ENCODE measurements at places on chromosomes 7 and 10.

DNA sequence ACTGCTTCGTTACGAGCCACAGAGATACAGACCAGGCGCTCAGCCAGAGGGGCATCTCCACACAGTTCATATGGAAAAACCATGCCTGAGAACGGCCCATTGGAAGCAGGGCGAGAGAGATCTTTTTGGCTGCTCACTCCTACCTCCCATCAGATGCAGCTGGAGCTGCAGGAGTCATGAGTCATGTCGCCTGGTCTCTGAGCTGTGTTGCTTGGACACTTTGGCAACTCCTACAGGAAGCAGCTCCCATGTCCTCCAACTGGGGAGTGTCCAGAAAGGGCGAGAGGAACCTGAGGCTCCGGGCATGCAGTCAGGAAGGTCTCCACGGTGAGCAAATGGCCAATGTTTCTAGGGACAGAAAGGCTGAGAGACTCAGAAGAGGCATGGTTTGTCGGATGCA lies 24.9 kb downstream of the INSIG1 start:
- no peak for ATAC-seq

- no peak for ATAC-seq
These were observed 147.8 kb upstream of the GPR22 start for GRCh38 chr7:107322015-107322414.

GRCh38 chr10:94000638-94001415 lies 7.1 kb downstream of the PLCE1 start:
- ATAC-seq = no peak

DNA sequence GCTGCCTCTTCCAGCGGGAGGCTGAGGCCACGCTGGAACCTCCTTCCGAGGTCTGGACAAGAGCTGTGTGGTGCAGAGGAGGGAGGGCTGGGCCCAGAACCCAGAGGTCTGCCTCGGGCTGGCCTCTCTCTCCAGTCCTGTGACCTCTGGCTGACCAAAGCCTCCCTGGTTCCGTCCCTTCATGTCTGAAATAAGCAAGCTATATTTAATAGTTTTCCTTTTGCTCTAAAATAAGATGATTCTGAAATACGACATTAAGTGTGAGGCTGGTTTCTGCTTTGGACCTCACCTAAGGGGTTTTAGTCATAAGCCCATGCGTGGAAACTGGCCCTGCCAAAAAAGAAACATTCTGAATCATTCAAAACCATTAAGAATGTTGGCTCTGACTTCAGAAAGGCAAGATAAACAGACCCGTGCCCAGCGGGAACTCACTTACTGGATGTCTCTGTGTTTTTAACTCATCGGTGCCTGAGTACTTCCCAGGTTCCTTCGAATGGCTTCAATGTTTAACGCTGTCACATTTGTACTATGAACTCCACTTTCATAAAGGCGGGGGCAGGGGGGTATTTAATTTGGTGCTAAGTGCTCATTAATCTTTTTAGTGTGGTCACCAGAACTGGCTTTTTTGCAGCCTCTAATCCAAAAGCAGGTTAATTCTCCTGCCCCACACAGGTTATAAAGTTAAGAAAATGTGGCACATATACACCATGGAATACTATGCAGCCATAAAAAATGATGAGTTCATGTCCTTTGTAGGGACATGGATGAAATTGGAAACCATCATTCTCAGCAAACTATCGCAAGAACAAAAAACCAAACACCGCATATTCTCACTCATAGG lies 157.5 kb upstream of the KLF14 start:
- ATAC-seq = no peak

DNA sequence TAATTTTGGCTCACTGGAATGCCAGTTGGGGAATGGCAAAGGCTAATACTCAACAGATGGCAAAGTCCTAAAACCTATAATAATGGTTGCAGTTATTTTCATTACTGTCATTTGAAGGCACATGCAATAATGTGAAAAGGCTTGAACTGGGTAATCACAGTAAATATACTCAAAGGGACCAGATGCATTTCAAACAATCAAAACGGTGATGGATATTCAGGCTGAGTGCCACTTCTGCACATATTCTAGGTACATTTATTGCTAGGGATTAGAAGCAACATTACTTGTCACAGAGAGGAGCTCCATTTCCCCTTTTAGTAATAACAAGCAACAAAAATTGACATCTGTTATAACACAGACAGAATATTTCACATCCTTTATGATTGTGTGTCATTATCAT lies 171.8 kb downstream of the NXPH1 start:
- no peak for ATAC-seq

DNA sequence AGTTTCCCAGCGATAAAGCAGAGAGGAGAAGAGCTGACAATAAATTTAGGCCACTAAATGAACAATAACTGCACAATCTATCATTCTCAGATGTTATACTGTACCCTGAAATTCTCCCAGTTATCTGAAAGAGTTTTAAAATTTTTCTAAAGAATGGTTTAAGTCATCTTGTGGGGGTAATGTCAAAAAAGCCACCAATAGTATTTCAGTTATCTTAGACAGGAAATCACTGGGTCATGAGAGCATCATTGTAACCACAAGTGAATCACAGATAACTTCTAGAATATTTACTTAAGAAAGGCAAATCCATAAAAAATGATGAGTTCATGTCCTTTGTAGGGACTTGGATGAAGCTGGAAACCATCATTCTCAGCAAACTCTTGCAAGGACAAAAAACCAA lies 147.1 kb downstream of the DNAJB9 start:
- no peak for ATAC-seq

- peak; percentile 11 for ATAC-seq
These were observed 1.4 kb downstream of the RHEB start for GRCh38 chr7:151518105-151518946.

- no peak for ATAC-seq
These were observed 462.2 kb upstream of the MKI67 start for GRCh38 chr10:128588402-128588801.

DNA sequence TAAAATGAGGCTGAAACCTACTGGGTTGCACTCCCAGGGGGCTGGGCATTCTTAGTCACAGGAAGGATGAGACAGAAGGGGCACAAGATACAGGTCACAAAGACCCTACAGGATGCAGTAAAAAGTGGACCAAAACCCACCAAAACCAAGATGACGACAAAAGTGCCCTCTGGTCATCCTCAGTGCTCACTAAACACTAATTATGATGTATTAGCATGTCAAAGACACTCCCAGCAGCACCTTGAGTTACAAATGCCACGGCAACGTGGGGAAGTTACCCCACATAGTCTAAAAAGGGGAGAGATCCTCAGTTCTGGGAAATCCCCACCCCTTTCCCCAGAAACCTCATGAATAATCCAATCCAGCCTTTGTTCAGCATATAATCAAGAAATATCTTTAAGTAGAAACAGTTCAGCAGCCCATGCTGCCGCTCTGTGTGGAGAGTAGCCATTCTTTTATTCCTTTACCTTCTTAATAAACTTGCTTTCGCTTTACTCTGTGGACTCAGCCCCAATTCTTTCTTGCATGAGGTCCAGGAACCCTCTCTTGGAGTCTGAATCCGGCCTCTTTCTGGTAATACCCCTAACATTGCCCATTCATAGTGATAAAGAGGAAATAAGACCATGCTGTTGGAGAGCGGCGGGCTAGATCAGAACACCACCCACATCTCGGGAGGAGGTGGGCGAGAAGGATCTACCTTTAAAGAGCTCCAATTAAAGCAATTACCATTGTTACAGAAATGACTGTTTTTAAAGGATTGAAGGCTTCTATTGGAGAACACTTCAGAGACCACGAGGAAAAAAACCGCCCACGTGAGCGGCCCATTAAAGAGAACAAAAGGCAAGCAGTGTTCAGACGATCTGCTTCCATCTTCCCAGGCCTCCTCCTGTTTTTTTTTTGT lies 170.9 kb downstream of the USP6NL start:
- ATAC-seq = peak; percentile 82

- ATAC-seq = no peak
These were observed 100.0 kb downstream of the AUTS2 start for GRCh38 chr7:69698109-69698825.

DNA sequence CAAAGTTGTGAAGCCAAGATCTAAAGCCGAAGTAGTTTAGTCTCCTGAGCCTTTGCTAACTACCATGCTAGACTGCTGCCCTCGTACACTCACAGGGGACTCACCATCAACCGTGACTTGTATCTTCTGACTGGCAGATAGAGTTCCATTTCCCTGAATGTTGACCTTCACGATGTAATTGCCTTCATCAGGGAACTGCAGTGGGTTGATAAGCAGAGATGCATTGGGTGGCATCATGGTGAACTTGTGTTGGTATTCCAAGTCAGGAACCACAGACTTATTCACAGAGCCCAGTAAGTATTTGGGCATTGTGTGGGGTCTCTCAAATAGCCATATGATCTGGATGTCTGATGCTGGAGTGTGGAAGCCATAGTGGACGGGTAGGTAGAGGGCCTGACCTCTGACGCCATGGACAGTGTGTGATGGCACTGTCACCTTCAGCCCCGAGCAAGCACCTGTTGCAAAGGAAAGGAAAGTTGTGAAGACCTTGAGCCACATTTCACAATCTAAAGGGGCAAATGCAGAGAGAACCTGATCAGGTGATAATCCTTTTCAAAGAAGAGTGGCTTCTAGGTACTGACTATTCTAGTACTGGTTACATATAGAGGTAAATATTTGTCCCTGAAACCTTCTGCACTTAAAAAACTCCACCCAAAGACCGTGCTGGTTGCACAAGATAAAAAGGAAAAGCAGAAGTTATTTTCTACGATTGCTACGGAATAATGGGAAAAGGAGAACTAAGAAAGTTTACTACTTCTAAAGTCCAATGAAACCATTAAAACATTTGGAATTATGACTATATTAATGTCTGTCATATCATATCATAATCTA lies 7.1 kb downstream of the HEPACAM2 start:
- ATAC-seq = no peak

GRCh38 chr10:79394664-79395063 lies 47.4 kb downstream of the PPIF start:
- ATAC-seq = no peak

- no peak for ATAC-seq
These were observed 83.4 kb downstream of the PPP1R3A start for GRCh38 chr7:113835367-113835766.

DNA sequence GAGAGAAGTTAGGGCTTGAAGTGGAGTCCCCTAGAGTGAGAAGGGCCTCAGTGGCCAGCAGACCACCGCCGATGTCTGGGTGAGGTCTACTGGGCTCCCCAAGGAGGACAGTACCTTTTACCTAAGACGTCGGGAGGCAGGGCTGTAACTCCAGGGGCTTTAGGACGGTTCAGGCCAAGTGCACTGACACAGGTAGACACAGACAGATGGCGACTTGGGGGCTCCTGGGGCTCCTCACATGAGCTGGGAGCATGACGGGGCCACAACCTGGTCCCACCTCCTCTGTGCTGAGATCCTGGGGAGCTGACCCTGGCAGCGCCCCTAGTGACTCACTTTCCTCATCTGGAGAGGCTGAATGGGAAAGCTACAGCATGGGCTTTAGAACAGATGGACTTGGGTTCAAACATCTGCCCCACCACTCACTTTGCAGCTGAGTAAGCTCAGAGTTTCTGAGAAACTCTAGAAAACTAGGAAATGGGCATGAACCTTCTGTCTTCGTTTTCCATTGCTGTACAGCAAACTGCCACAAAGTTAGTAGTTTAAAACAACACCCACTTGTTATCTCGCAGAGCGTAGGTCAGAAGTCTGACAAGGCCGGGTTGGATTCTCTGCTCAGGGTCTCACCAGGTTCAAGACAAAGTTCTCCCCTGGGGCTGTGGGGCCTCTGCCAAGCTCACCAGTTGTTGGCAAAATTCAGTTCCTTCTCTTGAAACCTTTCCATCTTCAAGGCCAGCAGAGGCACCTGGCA lies 4.7 kb upstream of the COMTD1 start:
- no peak for ATAC-seq

DNA sequence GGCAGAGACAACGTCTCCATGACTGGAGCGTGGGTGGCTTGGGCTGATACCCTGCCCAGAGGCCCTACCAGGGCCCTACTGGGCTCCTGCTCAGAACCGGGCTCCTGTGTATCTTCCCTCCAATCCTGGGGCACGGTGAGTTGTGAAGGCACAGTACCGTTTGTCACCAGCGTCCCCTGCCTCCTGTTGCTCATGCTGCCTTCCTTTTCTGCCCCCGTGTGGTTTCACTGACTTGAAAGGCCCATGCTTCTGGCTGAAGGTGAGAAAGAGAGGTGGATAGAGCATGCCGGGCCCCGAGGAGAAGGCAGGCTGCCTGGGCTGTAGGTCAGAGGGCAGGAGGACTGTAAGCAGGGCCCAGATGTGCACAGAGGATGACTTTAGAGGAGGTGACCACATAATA lies 9.1 kb upstream of the DMBT1 start:
- ATAC-seq = peak; percentile 36

DNA sequence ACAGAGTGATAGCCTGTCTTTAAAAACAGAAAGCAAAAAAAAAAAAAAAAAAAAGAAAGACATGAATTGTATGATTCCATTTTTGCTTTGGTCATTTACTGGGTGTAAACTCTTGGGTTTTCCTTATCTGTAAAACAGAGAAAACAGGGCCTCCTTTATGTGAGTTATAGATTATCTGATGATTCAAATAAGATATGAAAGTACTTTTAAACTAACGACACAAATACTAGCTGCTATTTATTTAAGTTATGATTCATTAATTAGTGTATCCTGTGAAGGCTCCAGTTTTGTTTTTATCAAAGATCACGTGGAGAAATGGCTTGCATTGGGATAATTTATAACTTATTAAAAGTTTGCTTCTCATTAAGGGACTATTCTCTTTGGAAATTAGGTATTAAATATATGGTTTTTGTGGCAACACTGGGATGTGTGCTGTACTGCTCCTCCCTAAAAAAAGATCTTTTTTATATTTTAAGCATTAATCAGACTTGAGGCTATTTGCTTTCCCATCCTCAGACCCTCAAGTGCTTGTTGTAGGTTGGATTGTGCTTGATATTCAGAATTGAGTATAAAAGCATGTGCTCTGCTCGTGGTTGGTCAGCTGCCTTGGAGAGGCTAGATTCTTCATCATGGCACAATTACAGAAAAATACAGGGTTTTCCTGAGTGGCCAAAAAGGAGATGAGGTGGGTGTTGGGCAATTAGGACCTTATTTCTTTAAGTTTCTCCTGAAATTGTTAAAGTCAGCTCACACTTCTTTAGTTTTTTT lies 39.9 kb downstream of the NRG3 start:
- no peak for ATAC-seq

DNA sequence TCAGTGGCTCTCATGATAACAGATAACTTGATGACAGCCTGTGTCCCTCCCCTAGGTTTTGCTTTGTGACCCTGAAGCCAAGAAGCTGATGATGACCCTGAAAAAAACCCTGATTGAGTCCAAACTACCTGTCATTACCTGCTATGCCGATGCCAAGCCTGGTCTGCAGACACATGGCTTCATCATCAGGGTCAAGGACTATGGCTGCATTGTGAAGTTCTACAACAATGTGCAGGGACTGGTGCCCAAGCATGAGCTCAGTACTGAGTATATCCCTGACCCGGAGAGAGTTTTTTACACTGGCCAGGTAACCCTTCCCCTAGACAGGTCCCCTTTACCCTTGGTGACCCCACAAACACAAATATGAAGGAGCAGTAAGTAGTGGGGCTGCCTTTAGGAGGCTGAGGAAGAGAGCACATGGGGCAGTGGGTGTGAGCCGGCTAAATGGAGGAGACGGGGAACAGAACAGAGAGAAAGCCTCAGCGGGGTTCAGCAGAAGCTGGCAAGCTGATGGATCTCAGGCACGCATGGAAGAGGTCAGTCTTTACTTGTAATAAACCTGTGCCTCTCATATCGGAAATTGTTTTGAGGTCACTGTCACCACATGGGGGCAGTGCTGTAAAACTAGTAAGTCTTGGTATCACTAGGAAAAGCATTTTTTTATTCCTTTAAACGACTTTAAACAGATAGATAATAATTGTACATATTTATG lies 20.2 kb downstream of the PDCD11 start:
- ATAC-seq = no peak

Data from activated CD4-positive, CD25-positive, alpha-beta regulatory T cell treated with anti-CD3 and anti-CD28 coated beads, Interleukin-2, amount 50 U/mL, for 24 hours (primary cell).